ENCODE measurements at places on chromosomes 11 and 22.

GRCh38 chr11:94455861-94456260, 37.8 kb downstream of the MRE11 start:
- no peak for DNase-seq

DNA sequence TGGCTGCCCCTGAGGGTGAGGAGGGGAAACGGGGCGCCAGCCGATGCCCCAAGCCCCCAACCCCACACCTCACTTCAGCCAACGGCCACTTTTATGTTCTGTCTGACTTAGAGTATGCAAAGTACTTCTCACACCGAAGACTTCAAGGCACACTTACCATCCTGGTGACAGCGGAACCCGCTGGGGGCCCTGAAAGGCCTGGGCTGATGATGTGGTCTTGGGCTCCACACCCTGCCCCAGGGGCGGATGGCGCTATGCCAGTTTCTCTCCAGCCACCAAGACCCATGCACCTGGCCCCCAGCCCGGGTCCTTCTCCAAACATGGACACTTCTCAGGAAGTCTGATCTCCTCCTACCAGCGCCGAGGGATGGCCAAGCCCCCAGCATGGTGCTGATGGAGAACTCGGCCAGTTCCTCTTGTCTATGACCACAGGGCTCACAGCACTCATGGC, 175.4 kb downstream of the CTTN start:
- no peak for DNase-seq

GRCh38 chr11:20066013-20066782, 94.1 kb downstream of the DBX1 start:
- no peak for DNase-seq

DNA sequence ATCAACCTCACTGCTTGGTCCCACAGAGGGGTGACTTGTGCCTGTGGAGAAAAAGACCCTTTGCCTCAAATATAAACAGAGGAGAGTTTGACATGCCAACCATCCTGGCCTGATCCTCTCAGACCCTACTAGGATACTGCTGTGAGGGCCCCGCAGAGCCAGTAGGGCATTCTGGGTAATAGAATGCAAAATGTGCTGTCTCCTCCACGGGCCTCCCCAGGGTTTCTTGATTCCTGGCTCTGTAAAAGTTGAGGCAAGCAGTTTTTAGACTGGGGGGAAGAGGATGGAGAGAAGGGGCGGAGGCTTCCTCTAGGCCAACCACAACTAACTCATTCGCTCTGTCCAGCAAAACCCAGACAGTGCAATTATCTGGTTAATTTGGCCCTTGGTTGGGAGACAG, 81.7 kb downstream of the SYN3 start:
- no peak for DNase-seq

GRCh38 chr11:77654770-77655434, 17.3 kb upstream of the CLNS1A start:
- DNase-seq: no peak

DNA sequence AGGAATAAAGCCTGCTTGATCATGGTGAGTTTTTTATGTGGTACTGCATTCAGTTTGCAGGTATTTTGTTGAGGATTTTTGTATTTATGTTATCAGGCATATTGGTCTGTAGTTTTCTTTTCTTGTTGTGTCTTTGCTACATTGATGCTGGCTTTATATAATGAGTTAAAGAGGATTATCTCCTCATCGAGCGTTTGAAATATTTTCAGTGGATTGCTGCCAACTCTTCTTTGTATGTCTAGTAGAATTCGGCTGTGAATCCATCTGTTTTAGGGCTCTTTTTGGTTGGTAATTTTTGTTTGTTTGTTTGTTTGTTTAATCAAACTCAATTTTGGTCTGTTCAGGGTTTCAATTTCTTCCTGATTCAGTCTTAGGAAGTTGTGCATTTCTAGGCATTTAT, 758.4 kb downstream of the KCNA4 start:
- DNase-seq: no peak

DNA sequence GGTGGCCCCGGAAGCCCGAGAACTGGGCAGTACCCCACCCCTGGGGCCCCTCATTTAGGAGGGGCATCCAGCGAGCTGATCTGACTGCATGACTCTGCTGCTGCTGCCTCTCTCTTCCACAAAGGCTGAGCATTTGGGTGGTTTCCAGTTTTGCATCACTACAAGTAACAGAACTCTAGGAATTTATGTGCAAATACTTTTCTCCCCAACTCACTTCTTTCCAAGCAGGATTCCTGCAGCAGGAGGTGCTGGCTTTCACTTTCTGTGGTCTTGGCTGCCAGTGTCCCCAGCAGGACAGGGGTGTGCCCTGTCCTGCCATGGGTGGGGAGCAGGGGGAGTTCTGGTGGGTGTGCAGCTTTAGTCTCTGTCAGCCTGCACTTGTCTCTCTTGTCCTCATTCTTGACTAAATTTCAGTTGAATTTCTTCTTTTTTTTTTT, 21.2 kb downstream of the UPB1 start:
- DNase-seq: peak; percentile 87

- DNase-seq: no peak
Observed at GRCh38 chr22:36867695-36868094, 6.9 kb downstream of the NCF4 start.

GRCh38 chr11:122695076-122695615, 39.6 kb downstream of the UBASH3B start:
- DNase-seq: no peak

DNA sequence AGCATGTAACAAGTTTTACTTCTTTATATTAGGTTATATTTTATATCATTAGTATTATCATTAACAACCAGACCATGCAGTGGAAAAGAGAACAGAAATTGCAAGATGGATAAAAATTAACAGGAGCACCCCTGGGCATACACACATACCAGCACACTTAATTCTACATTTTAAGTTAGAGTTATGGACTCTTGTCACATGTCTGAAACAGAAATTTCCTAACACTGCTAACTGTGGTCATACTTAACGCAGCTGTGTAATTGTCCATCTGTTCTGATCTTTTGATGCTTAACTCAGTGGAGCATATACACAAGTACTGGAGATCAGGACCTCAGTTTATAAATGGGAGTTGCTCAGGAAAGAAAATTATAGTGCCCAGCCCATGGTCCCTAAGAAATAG, 358 bp downstream of the OR52H1 start:
- no peak for DNase-seq

GRCh38 chr11:44305470-44306051, 4.4 kb downstream of the ALX4 start:
- DNase-seq: no peak

DNA sequence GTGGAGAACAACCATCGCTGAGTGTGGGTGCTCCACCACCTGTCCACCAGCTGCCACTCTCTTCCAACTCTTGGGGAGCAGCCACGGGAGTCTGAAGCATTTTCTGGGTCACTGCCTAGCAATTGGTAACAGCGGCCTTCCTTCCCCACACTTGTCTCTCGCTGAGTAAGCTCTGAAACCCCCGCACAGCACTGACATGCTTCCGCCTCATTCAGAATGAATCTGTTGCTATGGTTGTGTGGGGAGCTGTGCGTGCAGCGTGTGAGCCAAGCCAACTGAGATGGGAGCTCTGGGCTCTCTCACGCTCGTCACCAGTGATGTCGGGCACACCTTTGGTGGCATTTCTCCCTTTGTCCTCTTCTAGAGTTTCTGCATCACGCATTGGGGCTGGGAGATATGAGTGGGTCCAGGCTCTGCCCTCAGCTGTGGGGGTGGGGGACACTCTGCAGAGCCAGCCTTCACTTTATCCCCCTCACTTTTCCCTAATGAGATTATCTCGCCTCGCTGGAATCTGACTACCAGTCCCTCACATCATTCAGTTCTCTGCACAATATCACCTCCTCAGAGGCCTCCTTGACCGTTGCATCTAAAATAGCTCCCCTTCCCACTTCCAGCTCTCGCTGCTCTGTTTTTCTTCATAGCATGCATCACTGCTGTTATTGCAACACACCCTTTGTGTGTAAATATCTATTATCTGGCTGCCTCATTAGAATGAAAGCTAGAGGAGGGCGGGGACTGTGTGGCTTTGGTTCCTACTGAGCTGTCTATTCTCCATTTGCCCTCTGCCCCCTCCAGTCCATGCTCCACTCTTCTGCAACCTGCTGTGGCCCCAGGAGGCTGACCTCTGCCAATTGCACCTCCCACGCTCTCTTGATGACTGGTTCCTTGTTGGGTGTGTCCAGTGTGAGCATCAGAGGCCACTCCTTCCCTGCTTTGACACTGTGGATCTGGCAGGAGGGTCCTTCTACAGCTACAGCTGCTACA, 569.9 kb upstream of the CADM1 start:
- DNase-seq: peak; percentile 5

DNA sequence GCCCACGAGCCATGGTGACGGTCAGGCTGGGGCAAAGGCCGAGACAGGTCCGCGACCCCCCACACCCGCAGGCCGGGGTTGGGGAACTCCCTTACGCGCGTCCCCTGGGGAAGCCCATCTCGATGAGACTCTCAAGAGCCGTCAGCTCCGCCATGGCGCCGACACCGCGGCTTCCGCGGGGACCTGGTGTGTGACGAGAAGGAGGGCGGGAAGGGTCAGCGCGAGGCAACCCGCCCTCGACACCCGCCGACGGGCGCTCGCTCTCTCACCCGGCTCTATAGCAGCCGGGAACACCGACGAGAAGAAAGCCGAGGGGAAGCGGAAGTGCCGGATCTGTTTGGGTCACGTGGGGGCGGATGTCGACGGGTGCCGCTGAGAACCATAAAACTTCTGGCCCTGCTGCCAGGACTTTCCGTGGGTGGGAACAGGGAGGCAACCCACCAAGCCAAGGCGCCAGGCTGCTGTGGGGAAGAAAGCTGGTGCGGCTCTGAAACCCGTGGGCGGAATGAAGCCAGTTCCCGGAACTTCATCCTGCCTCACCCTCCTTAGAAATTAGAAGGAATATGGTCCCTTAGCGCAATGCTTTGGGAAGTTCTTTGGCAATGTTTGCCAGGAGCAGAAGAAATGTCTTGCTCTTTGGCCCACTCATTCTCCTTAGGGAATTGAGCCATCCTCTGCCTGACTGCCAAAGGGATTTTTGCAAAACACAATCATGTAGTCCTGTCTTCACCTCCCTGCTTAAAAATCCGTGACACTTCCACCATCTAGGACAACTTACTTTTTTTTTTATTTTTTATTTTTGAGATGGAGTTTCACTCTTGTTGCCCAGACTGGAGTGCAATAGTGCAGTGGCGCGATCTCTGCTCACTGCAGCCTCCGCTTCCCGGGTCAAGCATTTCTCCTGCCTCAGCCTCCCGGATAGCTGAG, at the start of gene UBXN1:
Gene UBXN1 (minus strand): TSS at position 304 of the 927 bp plus-strand sequence. CDS start 150 bp downstream, at position 154.
- DNase-seq: peak; percentile 86

Measured in astrocyte of the spinal cord (primary cell).